ENCODE measurements at places on chromosomes 6 and 20.

DNA sequence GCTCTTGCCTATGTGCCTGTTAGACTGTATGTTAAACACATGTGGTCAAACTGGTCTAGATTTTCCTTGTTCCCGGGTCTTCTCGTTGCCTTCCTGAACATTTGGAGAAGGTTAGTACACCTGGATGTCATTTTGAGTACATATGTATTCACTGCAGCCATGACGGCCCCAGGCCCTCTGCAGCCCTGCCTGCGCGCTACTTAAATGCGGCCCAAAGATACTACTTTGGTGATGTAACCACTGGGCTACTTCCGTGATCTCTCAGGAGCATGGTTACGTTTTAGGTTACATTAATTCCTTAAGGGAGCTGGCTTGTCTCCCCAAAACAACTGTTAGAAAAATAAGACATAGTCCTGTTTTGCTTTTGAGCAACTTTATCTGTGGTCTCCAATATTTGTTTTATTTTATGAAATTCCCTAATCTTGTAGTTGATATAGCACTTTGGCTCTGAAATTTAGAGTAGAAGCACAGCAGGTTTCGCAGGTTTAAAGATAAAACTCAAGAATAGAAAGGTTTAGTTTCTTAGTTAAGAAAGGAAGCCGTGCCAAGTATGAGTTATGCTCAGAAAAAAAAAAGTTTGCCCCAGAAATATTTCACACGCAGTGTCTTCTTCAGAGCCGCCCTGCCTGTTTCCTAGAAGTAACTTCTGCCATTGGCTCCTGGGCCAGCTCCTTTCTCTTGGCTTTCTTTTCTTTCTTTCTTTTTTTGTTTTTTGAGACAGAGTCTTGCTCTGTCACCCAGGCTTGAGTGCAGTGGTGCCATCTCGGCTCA lies 38.1 kb downstream of the TIAM2 start:
- DNase-seq: no peak

GRCh38 chr6:155880900-155881299 lies 425.3 kb upstream of the NOX3 start:
- DNase-seq: no peak

GRCh38 chr6:41638002-41638934 lies at the start of gene MDFI:
TSS of gene MDFI (plus strand) at chr6:41638468. CDS start at chr6:41638750, 282 bp downstream.
- DNase-seq: no peak

- no peak for DNase-seq
Observed at GRCh38 chr6:169115632-169116031, 138.0 kb downstream of the THBS2 start.

GRCh38 chr6:83601119-83601518 lies 88.8 kb downstream of the PRSS35 start:
- DNase-seq: no peak

DNA sequence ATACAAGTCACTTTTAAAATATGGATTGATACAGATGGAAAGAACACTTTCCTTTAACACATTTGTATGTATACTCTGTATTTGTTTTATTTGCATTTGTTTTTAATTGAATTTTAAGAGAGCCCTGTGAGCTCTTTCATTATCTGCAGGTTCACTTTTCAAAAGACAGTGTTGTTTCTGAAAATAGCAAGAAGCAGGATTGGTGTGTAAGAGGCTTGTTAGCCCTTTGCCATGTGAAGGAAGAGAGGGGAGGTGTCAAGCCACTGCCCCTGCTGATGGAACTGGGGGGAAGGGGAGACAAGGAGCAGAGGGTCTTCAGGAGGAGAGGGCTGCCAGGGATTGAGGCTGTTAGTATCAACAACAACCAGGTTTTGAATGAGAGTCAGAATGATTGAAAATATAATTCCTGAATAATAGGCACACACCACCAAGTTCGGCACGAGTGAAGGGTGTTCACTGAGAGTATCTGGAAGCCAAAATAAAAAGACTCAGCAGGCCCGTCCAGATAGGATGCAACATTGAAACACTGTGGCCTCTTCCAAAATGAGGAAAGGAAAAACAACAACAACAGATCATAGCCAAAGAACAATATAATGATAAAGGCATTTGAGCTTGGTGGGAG lies 12.6 kb upstream of the PBOV1 start:
- no peak for DNase-seq

GRCh38 chr6:161788531-161788930 lies 514.7 kb upstream of the AGPAT4 start:
- no peak for DNase-seq

GRCh38 chr20:50116368-50116999 lies 3.5 kb upstream of the UBE2V1 start:
- DNase-seq: no peak

DNA sequence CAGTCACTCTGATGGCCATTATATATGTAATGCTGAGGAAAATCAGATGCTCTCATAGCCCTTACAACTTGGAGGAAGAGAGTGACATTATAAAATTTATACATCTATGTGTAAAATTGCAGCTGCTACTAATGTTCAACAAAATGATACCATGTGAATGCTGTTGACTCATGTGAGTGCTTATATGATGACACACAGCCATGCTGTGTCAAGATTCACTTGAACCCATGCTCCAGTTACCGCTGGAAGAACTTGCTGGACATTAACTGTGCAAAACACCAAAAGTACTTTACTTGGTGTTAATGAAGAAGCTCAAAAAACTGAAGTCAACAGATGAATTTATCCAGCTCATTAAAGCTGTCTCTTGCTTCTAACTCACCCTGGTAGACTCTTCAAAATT lies 318.9 kb upstream of the PLCB4 start:
- DNase-seq: no peak

GRCh38 chr20:8535403-8536261 lies 403.6 kb downstream of the PLCB1 start:
- no peak for DNase-seq

DNA sequence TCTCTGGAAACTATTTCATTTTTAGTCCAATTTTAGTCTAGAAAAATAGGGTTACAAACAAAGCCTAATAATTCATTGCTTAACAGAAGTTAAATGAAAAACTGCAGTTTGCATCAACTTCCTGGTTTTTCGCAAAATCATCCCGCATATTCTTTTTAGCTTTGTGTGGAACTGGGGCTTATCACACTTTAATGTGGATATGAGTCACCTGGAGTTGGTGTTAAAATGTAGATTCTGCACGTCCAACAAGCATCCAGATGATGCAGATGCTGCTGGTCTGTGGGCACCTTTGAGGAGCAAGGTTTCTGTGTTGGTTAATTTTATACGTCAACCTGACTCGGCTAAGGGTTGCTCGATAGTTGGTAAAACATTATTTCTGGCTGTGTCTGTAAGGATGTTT lies 126.1 kb downstream of the PLCB4 start:
- no peak for DNase-seq

Data from stimulated activated CD8-positive, alpha-beta memory T cell treated with anti-CD3 and anti-CD28 coated beads, Interleukin-4, amount 100 ng/mL, for 1 hour (primary cell).